ENCODE measurements at places on chromosomes 12 and 14.
A peak's percentile ranks its signal among the peaks of the same experiment; 100 is the strongest.

DNA sequence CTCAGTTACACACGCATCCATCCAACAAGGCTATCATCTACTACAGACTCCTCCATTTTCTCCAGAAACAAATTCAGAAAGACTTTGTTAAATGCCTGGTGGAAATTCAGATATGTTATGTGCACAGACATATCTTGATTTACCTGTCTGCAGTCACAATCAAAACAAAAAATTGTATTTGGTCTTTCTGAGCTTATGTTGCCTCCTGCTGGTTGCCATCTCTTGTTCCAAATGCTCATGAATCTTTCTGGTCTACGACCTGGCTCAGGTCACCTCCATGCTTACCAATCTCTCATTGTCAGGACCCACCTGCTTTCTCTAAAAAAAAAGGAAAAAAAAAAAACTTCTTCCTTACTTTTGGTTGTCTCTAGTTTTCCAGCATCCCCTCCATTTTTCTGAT lies 169.2 kb upstream of the PLXNC1 start:
- no peak for DNase-seq

DNA sequence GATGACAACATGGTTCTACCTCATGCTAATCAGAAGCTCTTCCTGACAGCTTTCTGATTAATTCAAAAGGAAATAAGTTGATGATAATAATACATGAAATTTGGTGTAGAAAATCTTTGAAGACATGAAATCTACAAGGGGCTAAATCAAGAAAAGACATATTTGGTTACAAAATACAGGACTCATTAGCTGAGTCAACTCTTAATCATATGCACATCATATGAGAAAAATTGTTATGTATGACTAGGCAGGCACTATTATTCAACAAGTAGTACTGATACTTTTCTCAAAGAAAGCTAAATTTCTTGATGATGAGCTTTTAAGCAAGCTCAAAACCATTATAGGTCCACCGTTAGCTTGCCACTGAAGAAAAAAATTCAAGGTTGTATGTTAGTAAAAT lies 7.1 kb downstream of the ABCC9 start:
- DNase-seq = no peak

DNA sequence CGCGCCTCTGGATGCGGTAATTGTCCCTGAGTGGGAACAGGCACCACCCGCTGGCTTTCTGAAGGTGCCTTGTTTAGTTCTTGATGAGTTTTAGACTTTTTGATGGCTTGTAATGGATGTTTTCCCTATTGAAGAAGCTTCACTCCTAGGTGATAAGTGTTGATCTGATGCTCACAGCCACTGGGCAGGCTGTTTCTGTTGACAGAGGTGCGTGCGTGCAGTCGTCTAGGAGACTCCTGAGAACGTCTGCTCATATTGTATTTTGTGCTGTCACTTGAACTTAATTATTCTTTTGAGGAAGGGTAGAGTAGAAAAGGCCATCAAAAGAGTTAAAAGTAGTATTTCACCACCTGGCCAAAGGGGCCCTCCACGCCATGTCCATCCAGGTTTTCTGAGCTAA lies 70.5 kb downstream of the EP400 start:
- DNase-seq = no peak

DNA sequence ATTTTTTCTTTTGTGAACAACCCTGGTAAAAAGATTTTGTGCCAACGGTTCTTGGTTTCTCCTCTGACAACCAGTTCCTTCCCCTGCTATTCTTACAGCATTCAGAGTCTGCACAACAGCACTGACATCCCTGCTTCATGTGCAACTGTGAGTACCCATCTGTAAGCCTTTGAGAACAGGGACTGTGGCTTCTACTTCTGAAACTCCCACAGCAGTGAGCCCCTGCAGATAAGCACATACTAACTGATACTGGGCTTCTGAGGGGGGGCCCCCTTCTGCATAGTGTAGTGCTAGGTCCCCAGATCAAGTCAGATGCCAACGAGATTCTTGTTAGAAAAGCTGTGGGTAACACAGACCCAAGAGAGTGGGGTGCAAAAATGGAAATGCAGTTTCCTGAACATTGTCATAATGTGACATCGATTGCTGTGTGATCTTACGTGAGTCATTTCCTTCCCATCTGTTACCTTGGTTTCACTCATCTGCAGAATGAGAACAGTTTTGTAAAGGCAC lies 11.1 kb upstream of the NINJ2 start:
- DNase-seq = peak; percentile 84

Data from GDM1 (cell line).